ENCODE measurements at places on chromosomes 12 and 14.

DNA sequence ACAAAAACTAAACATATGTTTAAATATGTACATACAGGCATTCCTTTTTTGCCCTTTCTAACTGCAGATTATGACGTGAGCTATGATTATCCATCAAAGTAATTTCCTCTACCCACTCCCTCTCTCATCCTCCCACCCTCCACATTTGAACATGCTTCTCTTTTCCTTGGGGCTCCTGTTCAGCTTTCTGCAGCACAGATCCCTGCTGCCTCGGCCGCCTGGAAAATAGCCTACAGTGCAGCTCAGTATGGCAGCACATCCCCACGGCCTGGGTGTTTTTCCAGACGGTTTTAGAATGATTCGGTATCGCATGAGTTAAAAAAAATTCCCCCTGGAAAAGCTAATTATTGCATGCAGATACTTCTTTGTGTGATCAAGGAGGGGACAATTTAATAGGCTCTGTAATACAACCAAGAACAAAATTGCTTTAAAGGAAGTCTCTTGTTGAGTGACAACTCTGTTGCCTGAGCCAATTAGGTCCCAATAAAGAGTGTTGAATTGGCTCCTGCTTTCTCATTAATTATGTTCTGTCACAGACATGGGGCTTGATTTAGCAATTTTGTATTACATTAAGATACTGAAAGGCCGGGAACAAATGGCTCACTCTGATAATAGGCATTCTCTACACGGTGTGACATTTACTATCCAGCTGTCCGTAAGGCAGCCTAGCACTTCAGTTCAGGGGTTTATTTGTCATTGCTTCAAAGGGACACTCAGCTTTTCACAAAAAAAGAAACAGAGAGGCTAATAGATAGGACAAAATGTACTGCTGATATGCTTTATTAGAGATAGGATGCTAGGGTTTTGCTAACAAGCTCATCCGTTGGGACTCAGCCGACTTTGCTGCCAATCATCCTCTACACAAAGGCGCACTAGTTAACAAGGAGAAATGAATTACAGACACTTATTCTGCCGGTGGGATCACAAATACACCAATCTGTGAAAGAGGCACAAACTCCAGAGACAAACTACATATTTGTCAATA is 285.8 kb upstream of the G2E3 start:
- no peak for DNase-seq

- DNase-seq = no peak
Measured at GRCh38 chr14:73700325-73700724, 13.9 kb downstream of the PNMA1 start.

DNA sequence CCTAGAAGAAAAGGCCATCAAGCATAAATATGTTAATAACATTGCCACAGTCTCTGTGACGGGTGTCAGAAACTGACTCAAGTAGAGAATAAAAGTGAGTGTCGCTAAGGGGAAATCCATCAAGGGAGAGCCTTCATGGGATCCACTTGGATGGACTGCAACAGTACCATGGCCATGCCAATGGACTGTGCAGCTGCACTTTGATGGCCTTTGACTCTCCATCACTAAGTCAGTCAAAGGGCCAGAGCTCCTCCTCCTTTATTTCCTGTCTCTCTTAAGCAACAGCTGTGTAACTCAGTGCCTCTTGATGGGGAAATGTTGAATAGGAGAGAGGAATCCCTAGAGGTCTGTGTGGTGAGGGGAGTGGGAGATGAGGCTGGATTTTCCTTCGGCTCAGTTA is 335.2 kb downstream of the BMP4 start:
- peak; percentile 28 for DNase-seq

- no peak for DNase-seq
Measured at GRCh38 chr12:21308785-21309184, 25.9 kb downstream of the SLCO1A2 start.

DNA sequence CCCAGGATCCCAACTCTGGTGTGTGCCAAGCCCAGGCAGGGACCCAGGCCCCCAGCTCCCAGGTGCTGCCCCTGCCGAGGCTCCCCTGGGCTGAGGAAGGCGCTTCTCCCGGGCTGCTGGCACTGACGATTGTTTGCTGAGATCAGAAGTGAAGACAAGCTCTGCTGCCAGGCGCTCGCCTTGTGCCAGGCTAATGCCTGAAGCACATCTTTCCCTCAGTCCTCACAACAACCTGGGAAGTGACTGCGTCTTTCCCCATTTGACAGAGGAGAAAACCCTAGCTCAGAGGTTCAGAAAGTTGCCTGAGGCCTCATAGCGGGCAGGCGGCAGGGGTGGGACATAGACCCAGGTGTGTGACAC is 36.8 kb downstream of the ANKRD9 start:
- DNase-seq = no peak

- no peak for DNase-seq
Measured at GRCh38 chr14:60878536-60878935, 102.3 kb downstream of the TRMT5 start.

GRCh38 chr12:77946541-77947061 is 115.9 kb downstream of the NAV3 start:
- peak; percentile 31 for DNase-seq

DNA sequence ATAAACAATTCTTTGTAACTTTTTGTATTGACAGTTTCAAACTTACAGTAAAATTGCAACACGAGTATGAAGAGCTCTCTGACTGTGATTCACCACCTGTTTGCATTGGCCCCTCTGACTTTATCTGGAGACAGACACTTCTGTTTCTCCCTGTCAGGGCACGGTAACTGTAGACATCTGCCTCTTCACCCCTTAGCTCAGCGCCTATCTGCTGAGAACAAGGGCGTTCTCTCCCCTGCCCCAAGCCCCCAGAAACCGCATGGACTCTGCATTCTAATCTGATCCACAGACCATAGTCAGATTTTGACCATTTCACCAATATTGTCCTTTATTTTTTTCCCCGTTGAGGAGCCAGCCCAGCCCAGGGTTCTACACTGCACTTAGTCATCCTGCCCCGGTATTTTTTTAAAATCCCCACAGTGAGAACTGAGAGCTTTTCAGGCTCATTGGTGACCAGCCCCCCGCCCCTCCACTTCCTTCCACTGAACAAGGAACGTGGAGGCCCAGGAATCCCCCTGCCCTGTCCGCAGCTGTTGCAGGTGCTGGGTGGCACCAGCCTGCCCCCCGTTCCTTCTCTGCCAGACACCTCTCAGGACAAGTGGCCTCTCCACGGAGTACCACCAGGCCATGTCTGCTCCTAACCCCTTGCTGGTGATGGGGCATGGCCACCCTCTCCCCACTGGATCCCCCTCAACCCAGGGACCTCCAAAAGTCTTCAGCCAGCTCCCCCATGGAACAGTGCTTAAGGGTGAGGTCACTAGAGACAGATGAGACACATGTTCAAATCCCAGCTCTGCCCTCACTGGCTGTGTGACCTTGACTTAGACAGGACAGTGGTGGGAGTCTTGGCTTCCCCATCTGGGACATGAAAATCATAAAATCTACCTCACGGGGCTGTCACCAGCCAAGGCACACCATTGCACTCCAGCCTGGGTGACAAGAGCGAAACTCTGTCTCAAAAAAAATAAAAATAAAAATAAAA is 11.2 kb downstream of the RHOF start:
- peak; percentile 50 for DNase-seq

DNA sequence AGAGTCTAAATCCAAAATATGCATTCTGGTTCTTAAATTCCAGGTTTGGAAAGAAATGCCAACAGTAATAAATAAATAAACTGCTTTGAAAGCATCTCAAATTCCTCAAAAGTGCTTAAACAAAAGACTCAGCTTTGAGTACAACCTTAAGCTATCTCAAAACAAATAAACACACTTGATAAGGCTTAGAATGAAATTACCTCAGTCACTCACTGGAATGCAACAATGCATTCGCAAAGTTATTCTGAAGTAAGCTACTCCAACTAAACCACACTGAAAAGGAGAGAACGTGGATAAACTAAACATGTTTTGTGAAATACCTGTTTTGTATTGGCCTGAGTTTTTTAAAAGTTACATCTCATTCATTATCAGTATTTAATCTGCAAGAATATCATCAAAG is 1.2 kb downstream of the SPTSSA start:
- DNase-seq = no peak

DNA sequence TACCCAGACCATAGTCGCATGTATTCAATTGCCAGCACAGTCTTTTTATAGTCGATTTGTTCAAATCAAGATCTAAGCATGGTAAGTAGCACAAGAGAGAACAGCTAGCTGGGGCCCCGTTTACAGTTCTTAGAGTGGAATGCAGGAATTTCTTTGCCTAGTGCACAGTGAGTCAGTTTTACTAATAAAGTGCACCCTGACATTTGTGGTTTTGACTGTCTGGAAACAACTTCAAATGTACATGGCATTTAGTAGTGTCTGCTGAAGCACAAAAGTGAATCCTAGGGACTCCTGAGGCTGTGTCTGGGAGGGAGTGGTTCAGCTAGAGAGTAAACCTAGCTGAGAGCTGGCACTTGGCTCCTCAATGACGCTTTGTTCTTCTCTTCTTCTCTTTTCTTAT is 64.9 kb downstream of the TMX1 start:
- peak; percentile 80 for DNase-seq

- peak; percentile 50 for DNase-seq
Measured at GRCh38 chr14:72451054-72451972, 442.6 kb downstream of the DPF3 start.

GRCh38 chr14:56812364-56813141 is 2.3 kb upstream of the OTX2 start:
- no peak for DNase-seq

DNA sequence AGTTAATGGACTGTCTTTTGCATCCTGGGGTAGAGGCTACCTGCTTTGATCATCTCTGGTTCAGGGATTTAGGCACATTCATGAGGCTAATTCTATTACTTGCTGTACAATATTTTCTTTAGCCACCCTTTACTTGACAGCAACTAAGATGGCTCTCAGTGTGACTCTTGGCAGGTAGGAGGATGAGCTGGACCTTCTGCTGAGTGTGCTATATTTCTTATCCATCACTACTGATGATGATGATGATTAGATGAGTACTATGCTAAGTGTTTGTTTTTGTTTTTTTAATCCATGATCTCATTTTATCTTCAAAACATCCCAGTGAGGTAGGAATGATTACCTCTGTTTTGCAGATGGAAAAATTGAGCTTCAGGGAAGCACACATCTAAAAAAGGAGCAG is 152.8 kb upstream of the WSCD2 start:
- DNase-seq = no peak

- DNase-seq = peak; percentile 47
Measured at GRCh38 chr14:75273272-75274049, 5.2 kb upstream of the FOS start.

- no peak for DNase-seq
Measured at GRCh38 chr14:94690896-94691659, 78.8 kb downstream of the GSC start.

GRCh38 chr14:39621223-39621622 is 189.0 kb upstream of the FBXO33 start:
- no peak for DNase-seq

GRCh38 chr14:101072070-101072469 is 168.5 kb upstream of the RTL1 start:
- no peak for DNase-seq

DNA sequence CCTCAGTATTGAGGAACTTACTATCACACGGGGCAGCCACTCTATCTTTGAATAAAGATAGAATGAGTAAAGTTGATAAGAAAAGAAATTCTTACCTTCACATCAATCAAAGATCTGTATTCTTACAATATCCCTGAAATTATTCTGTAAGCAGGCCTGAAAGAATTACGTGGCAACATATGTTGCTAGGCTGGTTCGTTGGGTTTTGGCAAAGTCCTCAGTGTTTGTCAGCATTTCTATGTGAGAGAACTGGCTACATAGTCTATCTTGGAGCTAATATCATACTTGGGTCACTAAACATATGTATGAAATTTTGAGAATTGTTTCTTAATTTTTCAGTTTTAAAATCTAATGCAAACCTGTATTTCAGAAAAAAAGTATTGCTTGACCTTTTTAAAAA is 412.2 kb upstream of the GARIN6 start:
- DNase-seq = no peak

DNA sequence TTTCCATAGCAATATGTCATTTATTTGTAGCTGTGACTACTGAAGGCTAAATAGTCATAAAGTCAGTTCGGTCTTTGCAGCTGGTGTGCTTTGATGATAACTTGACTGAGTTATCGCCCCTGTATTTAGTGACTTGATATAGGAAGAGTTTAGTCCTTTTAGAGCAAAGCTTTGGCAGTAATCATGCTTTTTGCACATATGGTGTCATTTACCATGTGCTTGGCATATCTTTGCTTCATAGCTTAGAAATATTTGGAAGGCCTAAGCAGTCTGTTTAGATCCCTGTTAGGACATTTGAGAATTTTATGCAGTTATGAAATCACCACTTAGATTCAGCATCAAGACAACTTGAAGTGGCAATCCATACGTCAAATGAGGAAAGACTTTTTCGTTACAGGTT is 31.6 kb downstream of the POLR3B start:
- DNase-seq = no peak

DNA sequence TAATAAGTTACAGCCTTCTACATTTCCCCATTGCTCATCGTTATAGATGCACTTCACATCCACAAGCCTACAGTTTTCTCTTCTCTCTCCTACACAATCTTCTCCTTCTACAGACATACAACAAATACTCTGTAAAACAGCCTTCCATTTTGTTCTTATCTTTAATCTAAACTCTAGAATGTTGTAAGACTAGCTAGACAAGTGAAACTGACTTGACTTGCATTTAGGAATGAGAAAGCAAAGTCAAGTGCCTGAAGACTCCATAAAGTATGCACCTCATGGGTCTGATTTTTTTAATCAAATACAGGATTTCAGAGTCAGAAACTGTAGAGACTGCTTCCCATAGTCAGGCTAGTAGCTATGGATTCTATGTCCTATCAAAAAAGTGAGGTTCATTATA is 190.3 kb downstream of the KLHL28 start:
- no peak for DNase-seq

DNA sequence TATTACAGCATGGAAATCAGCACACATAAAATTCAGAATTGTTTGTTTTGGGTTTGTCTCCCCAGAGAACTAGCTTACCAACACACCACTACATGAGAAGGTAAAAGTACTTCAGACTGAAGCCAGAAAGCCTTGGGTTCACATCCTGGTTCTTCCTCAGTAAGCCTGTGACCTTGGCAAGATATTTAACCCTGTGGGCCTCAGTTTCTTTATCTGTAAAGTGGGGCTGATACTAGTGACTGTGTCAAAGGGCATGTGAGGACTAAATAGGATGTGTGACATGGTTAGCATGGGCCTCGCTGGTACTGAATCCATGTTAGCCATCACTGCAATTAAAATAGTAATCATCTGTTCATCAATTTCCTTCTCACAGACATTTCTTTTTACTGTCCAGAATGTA is 366.1 kb downstream of the MED13L start:
- DNase-seq = no peak
